Mucosa of descending colon (tissue), 3 donors: ENCODE measurements at places on chromosomes 1 and 21. TPM values are rescaled to one million over a fixed set of nuclear protein-coding genes. Genes with fewer than 3 reads are reported as not detected.
A peak's percentile ranks its signal among the peaks of the same experiment; 100 is the strongest.

DNA sequence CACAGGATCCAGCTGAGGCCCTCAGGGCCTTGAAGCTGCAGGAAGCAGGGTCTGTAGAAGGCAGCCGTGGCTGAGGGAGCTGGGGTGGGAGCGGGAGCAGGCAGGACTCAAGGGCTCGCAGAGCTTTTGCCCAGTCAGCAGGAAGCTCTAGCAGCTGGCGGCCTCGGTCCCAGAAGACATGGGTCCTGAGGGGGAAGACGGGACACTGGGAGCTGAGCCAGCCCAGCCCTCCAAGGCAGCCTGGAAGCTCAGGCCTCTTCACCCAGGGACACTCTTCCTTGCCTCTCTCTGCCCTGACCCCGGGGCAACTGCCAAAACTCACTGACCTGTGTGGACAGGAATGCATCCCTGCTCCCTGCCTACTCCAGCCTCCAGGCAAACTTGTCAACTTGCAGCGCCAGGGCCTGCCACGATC is 8.9 kb downstream of the ADGRB2 start:
- DNase-seq = no peak

- DNase-seq = no peak
These were observed 98.6 kb upstream of the PDE4B start for GRCh38 chr1:65694126-65694525.

SLC25A24 gene
- total RNA-seq = 38.1 TPM

- no peak for DNase-seq
These were observed 258.5 kb downstream of the BACH1 start for GRCh38 chr21:29557200-29557599.

- DNase-seq = no peak
These were observed 521.8 kb downstream of the PTPRU start for GRCh38 chr1:29757866-29758780.

GRIK3 gene
- 1.5 TPM for total RNA-seq

- DNase-seq = no peak
These were observed 32.0 kb upstream of the MYOCOS start for GRCh38 chr1:171590022-171590421.

DNA sequence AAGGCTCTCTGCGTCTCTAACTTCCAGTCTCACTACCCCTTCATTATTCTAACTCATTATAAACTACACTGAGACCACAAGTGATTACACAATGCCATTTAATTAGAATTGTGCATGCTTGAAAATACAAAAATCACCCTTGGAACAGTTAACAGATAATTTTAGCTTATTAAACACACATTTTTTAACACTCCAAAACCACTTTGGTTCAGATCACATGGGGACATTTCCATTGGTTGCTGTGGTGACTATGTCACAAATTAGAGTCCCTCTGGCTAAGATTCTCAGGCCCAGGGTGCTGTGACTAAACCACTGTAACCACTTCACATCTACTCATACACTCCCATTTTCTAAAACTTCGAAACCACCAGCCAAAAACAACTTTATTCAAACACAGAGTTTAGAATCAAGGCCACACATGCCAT is 43.0 kb downstream of the JAK1 start:
- no peak for DNase-seq

KCNJ10 gene
- total RNA-seq = 0.23 TPM

DNA sequence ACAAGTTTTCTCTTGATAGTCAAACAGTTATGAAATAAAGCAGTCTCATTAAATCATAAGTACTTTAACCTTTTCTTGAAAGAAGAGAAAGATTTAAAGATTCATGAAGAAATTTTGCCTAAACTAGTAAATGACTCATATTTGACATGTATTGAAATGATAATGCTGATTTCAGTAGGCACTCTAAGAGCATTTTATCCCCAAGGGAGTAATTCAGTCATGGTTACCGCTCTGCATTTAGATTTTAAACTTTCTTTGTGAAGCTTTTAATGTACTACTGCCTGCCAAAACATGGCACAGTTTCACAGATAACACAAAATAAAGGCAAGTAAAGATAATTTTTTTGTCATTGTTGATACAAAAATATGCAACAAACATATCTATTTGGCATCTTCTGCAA is 6.8 kb downstream of the USH2A start:
- no peak for DNase-seq

GRCh38 chr1:226063224-226063976 is 884 bp downstream of the H3-3A start:
- DNase-seq = peak; percentile 69

GRCh38 chr21:16589006-16589898 is 859.5 kb downstream of the USP25 start:
- DNase-seq = no peak

DNA sequence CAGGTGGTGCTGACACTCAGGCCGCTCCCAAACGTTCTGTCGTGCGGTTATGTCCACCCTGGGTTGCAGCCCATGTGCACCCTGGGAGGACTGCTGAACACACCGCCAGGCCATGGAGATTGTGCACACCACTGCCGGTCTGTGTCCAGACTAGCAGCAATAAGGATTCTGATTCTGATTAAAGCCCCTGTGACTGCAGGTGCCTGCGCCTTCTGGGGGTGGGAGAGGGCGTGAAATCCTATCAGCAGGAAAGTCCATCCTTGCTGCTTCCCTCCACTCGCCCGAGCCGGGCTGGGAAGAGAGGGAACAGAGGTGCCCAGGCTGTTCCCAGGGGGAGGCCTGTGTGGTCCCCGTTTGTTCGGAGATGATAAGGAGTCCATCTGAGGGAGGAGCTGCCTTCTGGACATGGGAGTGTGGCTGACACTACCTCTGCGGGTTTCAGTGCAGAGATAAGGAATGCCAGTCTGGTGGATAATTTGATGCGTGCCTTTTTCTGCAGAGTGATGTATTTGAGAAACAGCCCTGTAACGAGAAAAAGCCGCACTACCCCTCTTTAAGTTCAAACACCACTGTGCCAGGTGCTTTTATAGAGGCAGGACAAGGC is 41.2 kb downstream of the BACE2 start:
- DNase-seq = no peak

- no peak for DNase-seq
These were observed 118.3 kb downstream of the NUF2 start for GRCh38 chr1:163440090-163440489.

DNA sequence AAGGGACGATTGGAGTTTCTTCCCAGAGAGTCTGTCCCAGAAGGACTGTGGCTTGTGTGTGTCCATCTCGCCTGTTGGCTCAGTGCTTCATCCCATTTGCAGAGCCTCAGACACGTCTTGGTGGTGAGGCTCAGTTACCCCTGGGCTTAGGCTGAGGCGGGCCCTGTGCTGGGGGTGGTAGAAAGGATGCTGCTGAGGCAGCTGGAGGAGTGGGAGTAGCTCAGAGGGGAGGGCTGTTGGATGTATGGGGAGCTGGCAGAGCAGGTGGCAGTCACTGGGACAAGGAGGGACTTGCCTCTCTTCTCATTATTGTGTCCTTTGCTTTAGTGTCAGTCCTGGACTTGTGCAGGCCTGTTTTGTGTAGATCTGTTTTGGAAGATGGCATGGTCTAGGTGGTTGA is 7.3 kb upstream of the MIIP start:
- no peak for DNase-seq

DNA sequence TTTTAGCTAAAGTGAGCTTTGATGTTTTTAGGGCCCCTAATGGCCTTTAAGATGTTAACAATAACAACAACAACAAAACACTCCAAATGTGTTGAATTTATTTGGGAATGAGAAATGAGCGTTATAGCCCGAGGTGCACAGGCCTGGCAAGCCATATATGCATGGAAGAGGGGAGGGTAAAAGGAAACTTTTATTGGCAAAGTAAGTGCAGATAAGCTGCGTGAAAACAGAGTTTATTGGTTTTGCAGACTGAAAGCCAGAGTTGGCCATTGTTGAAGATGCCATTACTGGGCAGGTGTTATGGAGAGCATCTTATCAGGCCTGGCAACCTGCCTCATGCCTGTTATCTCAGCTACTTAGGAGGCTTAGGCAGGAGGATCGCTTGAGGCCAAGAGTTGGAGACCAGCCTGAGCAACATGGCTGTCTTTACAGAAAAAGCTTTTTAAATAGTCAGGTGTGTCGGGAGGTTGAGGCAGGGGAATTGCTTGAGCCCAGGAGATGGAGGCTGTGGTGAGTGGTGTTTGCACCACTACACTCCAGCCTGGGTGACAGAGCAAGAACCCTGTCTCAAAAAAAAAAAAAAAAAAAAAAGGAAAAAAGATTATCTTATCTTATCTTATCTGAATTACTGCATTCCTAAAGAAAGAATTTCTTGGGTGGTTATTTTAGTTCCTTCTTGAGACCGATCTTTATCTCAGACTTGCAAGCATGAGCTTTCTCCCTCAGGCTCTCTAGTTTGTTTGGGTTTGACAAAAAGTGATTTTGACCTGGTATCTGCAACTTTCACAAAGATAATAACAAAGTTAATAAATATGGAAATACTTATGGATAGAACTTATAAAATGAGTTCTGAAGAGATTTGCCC is 1.7 kb downstream of the PATJ start:
- no peak for DNase-seq

DAB1 gene
- 0.61 TPM for total RNA-seq

DNA sequence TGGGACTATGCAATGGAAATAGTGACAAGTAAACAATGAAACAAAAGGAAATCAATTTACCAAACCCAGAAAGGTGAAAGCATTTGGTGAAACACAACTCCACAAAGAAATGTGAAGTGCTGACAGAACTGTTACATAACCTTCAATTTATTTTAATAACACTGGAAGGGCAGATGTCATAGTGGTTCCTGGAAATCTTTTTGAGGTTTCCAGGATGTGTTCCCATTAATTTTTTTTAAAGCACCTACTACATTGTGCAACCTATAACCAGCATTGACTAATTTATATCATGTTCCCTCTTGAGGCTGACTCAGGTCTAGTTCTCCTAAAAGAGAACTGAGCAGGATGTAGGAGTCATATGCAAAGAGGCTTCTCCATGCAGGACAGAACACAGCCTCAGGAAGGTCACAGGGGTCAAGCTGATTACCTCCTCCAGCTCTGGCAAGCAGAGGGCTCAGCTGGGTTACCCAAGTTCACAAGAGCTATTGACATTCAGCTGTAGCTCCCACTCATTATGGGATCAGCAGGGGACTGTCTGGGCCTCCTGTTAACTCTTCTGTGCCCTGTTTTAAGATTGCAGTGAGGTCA is 157.1 kb upstream of the NRIP1 start:
- no peak for DNase-seq

DNA sequence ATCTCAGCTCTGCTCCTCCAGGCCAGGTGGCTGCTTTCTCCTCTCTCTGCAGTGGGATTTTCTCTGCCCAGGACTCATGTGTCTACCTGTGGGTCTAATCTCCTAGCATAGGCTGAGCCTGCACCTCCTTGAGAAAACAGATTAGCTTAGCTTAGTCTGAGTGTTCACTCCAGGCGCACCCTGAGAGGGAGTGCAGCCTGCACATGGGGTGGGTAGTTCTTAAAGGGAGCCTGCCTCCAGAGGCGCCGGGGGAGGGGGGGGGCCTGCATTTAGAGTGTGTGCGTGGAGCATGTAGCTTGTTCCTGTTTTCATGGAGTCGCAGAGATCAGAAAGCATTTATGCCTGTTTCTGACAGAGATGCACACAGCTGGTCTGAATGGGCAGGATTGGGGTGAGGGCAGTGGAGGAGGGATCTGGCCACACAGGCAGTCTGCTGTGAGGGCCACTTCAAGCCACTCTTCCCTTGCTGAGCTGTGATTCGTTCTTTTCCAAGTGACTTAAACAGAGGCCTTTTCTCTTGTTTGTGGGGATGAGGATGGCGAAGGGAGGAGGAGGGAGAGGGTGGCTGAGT is 45.2 kb downstream of the GALNT2 start:
- no peak for DNase-seq

OR2L2 gene
- total RNA-seq = 0.09 TPM

DNA sequence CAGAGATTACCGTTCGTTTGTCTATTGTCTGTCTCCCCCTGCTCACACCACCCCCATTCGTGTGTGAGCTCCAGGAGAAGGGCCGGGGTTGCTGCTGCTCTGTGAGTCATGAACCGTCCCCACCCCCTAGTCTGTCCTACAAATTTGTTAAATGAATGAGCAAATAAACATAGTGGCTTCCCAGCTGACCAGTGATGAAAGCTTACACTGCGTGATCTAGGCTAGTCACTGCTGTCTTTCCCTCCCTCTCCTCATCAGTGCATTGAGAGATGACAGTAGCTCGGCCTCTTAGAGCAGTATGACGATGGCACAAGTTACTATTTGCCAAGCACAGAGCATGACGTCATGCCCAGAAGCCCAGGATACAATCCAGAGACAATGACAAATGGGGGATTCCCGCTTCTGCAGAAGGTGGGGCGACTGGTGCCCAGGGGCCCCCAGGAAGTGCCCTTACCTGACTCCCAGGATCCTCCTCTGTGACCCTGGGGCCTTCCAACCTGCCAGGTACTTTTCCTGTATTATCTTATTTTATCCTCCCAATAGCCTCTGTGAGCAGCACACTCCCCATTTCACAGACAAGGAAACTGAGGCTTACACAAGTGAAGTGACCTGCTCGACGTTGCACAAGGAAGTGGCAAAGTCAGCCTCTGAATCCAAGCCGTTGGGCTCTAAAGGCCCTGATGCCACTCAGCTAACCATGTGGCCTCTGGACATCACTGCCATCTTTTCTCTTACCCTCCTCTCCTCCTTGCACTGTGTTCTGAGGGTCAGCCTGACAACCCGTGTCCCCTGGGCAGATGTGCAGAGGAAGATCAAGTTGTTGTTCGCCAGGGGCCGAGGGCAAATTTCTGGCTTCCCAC is 8.6 kb upstream of the EPHA2 start:
- DNase-seq = no peak

TCP10L gene
- 2.1 TPM for total RNA-seq

DNA sequence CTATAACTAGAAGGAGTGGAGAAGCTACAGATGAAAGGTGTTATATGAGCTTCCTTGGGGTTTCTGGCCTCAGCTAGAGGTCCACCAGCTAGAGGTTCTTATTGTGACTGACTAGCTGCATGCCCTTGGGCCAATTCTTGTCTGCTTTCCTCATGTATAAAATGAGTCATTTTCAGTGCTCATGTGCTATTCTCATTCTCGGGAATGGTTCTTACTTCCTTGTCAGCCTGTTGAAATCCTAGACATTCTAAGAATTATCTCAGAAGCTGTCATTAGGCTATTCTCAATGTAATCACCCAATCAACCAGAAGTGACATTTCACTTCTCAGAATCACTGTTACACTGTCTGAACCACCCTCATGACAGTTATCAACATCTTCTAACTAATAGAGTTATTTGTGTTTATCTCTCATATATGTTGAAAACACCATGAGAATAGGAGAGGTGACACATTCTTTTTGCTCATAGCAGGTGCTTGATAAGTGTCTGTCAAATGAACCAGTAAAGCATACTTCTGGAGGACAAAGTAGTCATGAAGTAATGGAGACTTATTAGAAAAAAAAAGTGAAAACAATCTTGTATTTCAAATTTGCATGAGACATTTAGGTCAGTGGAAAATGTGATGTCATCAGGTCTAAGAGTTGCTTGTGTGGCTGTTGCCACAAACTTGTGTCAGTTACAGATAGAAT is 122.8 kb upstream of the IVNS1ABP start:
- no peak for DNase-seq

RNU1-1 gene
- 2,378 TPM for total RNA-seq

- no peak for DNase-seq
These were observed 239.3 kb downstream of the KCNK2 start for GRCh38 chr1:215321802-215322201.
